ENCODE measurements at places on chromosomes 12 and 14.
A peak's percentile ranks its signal among the peaks of the same experiment; 100 is the strongest.

DNA sequence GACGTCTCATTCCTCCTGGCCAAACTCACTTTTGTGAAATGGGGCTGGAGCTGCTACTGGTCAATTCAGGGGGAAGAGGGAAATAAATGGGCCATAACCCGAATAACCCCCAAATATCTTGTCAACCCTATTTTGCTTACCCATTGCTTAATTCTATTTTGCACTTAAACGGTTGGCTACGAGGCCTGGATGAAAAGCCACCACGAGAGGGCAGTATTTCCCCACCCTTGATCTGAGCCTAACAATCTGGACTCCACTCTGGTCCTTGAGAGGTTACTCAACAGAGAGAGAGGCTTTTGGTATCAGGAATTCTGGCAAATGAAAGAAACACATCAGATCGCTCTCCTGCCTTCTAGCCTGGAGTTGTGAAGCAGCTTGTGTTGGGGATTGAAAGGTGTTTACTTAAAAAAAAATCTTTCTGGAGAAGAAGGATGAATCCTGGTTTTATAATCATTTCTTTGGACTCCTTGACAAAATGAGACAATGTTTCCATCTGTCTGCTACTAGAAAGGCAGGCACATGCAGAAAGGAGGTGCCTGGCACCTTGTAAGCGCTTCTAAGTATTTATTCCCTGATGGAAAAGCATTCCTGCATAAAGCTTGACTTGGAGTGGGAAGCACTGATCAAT is 22.4 kb upstream of the FBXO21 start:
- DNase-seq, result no peak

- DNase-seq, result no peak
Measured at GRCh38 chr14:22096514-22096895, 422.9 kb upstream of the OR4E1 start.

DNA sequence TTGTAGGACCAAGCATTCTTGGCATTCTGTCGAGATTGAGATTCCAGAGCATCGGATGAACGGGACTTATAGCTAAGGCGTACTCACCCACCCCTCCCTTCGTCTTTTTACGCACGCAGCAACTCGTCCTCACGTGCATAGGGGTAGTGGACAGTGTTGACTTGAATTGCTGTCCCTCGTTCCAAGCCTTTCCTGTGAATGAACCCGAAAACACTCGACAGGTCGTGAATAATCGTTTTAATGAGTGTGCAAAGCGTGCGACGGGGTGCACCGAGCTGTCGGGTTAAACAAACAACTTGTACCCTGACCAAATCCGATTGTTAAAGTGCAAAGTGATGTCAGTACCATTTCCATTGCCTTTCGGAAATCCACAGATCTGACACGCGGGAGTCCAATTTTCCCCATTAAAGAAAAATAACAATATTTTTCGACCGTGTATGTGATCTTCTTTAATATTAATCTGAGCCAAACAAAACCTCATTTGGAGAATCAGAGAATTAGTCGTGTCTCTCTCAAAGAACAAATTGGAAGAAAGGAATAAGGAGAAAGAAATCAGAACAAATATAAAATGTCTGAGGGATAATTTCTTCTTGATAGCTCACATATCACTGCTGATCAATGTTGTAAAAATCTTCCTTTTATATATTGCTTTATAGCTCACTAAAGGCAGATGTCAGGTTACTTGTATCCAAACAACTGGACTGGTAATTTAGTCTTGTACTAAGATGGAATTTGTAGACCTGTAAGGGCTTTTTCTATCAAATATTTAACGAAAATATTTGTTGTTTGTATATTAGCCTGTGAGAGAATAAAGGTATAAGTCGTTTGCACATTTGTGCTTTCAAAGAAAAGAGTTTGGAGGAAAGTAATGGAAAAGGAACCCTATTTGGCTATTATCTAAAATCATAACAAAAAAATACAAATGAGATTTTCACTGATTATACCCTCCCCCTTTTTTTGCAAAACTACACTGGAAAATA is 11.8 kb downstream of the FOXG1 start:
- DNase-seq, result no peak

DNA sequence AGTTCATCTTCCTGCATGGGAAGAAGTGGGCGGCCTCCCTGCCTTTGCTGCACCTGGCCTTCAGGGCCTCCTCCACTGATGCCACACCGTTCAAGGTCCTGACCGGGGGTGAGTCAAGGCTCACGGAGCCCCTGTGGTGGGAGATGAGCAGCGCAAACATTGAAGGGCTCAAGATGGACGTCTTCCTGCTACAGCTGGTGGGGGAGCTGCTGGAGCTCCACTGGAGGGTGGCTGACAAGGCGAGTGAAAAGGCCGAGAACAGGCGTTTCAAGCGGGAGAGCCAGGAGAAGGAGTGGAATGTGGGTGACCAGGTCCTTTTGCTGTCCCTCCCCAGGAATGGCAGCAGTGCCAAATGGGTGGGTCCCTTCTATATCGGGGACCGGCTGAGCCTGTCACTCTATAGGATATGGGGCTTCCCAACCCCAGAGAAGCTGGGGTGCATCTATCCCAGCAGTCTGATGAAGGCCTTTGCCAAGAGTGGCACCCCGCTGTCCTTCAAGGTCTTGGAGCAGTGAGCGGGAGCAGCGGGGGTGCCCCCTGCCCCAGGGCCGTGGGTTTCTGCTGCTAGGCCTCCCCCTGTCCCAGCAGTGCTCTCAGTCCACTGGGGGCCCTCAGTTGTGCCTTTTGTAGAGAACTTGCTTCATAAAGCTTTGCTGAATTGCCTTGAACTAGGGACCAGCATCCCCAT is 12.4 kb downstream of the CBLN3 start:
- DNase-seq, result no peak

DNA sequence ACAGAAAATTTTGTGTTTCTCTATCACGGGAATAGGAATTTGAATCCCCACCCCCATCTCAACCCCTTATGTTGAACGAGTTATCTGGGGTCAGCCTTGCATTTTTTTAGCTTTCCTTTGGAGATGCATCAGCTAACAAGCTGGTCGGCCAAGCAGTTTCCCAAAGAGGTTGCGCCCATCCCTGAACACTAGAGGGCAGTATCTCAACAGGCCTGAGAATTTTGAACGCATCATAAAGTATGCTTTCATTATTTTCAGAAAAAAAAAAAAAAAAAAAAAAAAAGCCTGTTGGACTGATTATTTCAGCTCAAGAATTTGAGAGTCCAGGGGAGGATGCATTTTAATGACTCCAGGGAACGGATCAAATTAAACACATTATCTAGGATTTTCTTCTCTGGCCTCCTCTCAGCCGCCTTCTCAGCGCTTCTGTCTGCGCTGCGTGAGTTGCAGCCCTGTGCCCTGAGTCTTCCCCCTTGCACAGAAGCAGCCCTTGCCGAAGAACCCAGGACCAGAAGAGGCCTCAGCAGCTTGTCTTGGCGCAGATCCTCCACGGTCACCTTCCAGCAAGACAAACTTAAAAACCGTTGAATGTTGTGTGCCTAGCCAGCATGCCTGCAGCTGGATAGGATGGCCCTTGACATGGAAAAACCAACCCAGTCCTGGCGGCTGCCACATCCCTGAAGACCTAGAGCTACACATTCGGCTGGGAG is 76.6 kb upstream of the GZMB start:
- DNase-seq, result peak; percentile 14

- no peak for DNase-seq
Measured at GRCh38 chr12:6262623-6263022, 47.9 kb upstream of the PLEKHG6 start.

- no peak for DNase-seq
Measured at GRCh38 chr12:90808568-90808967, 146.4 kb downstream of the CCER1 start.

DNA sequence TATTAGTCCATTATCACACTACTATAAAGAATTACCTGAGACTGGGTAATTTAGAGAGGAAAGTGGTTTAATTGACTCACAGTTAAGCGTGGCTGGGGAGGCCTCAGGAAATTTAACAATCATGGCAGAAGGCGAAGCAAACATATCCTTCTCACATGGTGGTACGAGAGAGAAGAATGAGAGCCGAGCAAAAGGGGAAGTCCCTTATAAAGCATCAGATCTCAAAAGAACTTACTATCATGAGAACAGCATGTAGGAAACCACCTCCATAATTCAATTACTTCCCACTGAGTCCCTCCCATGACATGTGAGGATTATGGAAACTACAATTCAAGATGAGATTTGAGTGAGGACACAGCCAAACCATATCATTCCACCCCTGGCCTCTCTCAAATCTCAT is 422.6 kb downstream of the MDGA2 start:
- no peak for DNase-seq

Data from stimulated activated CD4-positive, alpha-beta T cell treated with anti-CD3 and anti-CD28 coated beads, Interleukin-1b, Interleukin-23, amount 100 ng/mL, for 1 hour (primary cell).